ENCODE measurements at places on chromosomes 7 and 10. TPM values are rescaled to one million over a fixed set of nuclear protein-coding genes. Genes with fewer than 3 reads are reported as not detected.

GRCh38 chr7:30980194-30980593, 16.4 kb downstream of the GHRHR start:
- DNase-seq = no peak

DNA sequence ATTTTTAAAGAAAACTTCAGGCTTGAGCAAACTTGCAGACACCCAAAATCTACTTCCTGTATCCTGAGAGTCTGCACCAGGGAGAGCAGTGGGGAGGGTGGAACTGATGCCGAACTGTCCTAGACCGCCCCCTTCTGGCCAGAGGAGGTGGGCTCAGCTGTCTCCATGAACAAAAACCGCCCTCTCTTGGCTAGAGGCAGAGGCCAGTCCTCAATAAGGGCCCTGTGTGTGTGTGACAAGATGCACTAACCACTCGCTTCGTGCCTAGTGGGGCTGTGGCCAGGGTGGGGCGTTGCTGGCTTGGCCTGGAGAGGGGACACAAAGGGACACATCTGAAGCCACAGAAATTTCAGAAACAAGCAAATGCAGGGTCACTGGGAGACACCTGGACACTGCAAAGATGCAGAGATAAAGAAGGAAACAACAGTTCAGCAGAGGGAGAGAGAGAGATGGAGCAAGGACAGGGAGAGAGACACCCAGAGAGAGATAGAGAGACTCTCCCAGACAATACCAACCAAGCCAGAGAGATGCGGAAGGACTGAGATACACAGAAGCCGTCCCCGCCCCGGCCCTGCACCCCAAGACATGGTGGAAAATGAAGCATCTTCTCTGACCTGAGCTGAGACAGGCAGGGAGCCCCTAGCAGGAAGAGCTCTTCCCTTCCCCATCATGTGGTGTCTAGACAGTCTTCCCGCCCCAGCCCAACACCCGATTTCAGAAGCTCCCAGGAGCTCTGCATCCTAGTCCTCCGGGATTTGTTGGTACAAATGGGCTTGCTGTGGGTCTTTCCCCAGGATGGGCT, 22.7 kb upstream of the FXYD4 start:
- DNase-seq = peak; percentile 77

DNA sequence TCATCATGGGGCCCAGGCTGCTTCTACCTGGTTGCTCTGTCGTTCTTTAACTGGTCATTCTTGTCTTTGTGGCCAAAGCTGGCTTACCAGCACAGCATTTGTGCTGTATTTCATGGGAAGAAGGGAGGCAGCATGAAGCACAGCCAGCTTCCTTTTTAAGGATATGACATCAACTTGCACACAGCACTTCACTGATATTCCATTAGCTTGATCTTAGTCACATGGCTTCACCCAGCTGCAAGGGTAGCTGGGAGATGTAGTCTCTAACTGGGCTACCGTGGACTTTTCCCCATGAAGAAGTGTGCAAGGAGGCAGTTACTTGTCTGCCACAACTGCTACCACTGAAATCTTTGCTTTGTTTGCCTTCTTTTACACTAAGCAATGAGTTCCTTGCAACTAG, 525.2 kb downstream of the LRMDA start:
- DNase-seq = no peak

ABCB1 gene
- polyA plus RNA-seq = 22.4 TPM

EIF5AL1 gene
- polyA plus RNA-seq = 0.12 TPM

DNA sequence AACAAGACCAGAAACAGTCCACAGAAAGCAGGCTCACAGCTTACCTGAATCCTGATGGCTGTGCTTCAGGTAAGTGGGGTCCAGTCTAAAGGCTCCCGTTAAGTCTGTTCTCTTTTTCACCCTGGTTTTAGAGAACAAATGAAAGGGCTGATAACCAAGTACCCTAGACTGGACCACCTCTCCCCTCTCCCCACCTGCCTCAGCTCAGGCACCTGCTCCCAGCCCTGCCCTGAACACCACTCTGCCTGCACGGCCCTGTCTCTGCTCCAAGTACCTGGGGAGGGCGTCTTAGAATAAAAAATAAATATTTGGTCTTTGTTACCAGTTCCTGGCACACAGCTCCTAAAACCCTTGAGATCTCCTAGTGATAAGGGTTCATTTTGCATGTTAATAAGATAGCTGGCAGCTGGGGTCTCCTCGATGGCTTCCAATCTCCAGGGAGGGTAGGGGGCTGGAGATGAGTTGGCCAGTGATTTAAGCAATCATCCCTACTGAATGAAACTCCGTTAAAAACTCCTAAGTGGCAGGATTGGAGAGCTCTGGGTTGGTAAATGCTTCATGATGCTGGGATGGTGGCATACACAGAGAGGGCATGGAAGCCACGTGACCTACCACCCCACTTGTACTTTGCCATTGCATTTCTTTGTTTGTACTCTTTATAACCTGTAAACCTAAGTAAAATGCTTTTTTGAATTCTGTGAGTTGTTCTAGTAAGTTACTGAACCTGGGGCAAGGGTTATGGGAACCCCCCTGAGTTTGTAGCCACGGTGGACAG, 29.8 kb upstream of the FIGNL1 start:
- no peak for DNase-seq

DNA sequence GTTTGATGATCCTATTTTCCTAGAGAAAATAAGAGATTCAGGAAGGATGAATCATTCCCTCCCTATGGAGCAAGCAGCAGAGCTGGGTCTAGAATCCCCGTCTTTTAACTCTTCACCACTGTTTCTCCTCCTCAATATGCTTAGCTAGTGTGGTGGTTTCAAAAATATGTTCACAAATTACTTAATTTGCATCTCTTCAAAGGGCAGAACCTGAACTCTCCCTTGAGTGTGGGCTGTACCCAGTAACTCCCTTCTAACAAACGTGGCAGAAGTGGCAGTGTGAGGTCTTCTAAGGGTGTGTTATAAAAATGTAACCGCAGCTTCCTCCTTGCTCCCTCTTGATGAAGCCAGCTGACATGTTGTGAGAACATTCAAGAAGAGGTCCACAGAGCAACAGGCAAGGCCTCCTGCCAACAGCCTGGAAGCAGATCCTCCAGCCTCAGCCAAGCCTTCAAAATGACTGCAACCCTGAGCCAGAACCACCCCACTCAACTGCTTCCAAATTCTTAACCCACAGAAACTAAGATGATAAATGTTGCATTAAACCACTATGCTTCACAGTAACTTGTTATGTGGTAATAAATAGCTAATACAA, 36.6 kb downstream of the SRPK2 start:
- DNase-seq = no peak

PDE1C gene
- polyA plus RNA-seq = 6.1 TPM

PRRT4 gene
- 1.0 TPM for polyA plus RNA-seq

GRCh38 chr10:120610791-120611190, 153.8 kb downstream of the PLPP4 start:
- DNase-seq = no peak

DNA sequence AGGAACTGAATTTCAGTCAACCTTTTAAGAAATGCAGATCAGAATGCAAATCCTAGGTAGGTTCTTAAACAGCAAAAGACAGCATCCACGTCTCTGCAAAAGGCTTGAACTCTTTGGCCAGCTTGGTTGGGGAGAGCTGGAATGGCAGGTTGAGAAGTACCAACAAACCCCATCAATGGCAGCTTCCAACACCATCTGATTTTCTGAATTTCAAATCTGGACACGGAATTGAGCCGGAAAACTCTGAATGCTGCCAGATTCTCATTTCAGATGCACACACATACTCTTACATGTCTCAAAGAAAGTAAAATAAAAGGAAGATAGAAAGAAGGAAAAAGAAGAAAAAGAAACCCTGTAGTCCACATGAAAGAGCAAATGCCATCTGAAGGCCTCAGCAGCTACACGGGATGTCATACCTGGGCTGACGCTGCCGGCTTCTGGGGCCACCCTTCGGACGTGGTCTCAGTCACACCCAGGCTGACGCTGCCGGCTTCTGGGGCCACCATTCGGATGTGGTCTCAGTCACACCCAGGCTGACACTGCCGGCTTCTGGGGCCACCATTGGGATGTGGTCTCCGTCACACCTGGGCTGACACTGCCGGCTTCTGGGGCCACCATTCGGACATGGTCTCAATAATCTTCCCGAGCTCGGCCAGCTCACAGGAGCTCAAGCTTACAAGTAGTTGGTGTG, 165.3 kb downstream of the PTPRN2 start:
- no peak for DNase-seq

FUOM gene
- polyA plus RNA-seq = 14.3 TPM

DNA sequence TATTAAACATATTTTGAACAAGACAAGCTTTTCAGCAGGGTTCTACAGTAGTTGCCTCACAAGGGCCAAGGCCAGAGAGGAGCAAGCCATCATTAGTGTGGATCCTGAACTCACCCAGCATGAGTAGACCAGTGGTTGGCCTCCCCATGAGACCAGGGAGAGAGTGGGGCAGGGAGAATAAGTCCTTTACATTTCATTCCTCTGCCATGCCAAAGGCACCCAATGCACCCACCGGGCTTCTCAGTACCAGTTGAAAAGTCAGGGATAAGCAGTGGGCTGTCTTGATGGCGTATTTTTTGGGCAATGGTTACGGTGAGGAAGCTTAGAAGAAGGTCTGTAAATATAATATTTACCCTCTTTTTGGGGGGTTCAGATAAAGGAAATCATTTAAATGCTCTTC, 16.6 kb downstream of the CRTAC1 start:
- DNase-seq = no peak

SLC26A5 gene
- polyA plus RNA-seq = 0.22 TPM

DNA sequence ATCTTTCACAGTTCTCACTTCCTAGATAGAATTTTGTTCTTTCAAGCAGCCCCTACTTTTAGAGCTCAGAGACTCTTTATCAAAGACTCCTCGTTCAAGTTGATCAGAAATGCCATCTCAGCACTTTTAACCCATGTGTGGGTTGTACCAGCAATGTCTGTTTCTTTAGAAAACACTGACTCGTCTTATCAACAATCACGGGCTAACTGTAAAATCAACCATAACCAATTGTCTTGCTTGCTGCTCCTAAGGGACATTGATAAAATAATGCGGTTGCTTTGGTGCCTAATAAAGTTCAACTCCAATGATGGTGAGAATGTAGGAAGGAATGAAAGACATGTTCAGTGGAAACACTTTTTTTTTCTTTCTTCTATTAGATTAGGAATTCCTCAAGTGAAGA, 12.9 kb upstream of the CDK6 start:
- DNase-seq = no peak

PON3 gene
- polyA plus RNA-seq = 2.2 TPM

DNA sequence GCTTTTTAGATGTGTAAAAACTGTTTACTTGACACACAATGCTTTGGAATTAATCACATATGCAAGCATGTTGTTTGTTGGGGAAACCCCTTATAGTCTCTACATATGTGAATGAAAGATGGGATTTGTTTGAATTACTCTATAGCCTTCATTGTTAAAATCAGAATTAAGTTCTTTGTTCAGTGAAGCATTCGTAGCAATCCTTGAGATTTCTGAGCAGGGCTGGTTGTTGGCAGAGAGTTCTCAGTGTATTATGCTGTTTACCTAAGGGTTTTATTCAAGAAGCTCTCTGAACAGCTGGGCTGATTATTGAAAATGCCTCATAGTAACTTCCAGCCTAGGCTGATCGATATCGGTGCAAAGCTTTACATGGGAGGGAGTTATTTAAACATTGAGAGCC, 190.9 kb downstream of the VTI1A start:
- no peak for DNase-seq

DNA sequence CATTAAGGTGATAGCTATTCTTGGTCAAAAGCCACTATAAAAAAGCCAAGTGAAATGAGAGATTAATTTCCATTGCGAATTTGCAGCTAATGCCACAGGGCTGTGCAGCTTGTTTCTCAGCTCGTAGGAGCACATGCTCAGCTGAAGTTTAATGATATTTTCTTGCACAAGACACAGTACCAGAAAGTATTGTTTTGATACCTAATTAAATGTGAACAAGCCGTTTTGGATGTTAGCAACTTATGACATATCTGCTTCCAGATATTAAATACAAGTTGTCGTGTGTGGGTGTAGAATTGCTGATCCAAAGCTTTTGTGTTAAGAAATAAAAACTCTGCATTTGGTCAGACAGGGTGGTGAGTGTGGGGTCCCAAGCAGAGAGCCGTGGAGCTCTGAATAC, 47.2 kb downstream of the ADARB2 start:
- no peak for DNase-seq

- no peak for DNase-seq
These were observed 57.0 kb downstream of the SHTN1 start for GRCh38 chr10:116947841-116948529.

DNA sequence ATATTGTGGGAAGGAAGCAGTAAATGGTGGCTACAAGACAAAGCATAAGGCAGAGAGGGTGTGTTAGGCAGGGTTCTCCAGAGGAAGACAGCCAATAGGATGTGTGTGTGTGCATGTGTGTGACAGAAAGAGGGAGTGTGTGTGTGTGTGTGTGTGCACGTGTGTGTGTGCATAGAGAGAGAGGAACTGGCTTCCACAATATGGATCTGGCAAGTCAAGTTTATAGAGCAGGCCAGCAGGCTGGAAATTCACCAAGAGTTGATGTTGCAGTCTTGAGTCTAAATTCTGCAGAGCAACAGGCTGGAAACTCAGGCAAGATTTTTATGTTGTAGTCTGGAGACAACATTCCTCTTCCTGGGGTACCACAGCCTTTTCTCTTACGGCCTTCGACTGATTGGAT, 374.0 kb downstream of the TNS3 start:
- DNase-seq = no peak

EVX1 gene
- not detected for polyA plus RNA-seq

- no peak for DNase-seq
These were observed 14.6 kb downstream of the C10orf71 start for GRCh38 chr10:49313501-49314070.

MKX gene
- 0.55 TPM for polyA plus RNA-seq

DNA sequence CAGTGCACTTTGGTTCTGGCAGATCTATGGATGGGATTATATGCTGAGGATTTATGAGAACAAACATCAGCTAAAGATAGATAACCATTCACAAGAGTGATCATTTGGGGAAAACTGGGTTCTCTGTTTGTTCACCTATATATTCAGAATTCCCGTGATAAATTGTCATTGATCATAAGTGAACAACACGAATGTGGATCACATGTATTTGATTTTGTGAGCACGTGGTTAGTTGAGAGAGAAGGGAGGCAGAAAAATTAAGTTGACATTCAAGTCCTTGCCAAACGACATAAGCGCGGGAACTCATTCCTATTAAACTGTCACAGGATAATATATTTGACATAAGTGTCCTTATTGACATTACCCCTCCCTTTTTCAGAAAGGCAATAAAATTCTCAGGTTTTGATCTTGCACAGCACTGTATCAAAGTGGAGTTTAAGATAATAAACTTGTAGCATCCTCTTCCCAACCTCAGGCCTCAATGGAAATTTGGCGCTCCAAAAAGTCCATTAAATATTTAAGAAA, 64.9 kb upstream of the MYO3A start:
- no peak for DNase-seq

TMEM236 gene
- polyA plus RNA-seq = 0.34 TPM

INHBA gene
- 4.3 TPM for polyA plus RNA-seq

GRCh38 chr7:30136117-30136731, 1.4 kb downstream of the MTURN start:
- DNase-seq = no peak
